ENCODE measurements at places on chromosomes 7 and 10.

DNA sequence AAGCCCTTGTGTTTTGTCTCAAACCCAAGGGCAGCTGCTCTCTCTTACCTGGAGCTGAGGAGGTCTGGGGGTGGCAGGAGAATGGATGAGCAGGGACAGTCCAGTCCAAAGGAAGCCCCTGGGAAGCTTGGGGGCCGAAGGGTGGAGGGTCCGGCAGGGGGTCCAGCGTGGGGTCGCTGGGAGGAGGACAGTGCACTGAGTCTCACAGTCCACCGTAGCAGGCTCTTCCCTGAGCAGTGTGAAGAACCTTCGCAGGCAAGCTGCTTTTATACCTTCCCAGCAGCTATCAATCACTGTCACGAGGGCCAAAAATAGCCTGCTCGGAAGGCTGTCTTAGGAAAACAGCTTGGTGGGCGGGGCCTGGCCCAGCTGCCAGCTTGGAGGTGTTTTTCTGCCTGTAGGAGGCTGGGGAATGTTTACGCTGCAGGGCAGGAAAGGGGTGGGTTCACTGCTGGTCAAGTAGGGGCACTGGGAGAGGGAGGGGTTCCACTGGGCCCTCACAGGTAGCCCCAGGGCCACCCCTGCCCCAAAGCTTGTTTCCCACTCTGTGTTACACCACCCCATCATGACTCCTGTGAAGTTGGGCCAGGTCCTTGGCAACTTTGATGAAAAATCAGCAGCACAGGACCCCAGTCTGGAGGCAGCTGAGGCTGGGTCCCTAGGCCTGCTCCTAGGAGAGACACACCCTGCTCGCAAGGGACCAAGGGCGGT, at the start of gene DEPP1:
Gene DEPP1, minus strand, starts transcription at position 240 of the 711 bp plus-strand sequence. CDS start 779 bp downstream, outside the sequence.
- DNase-seq, result no peak

- DNase-seq, result no peak
Observed at GRCh38 chr10:13632440-13632839, 45.7 kb downstream of the PRPF18 start.

- no peak for DNase-seq
Observed at GRCh38 chr7:117169907-117170306, 153.0 kb downstream of the WNT2 start.

DNA sequence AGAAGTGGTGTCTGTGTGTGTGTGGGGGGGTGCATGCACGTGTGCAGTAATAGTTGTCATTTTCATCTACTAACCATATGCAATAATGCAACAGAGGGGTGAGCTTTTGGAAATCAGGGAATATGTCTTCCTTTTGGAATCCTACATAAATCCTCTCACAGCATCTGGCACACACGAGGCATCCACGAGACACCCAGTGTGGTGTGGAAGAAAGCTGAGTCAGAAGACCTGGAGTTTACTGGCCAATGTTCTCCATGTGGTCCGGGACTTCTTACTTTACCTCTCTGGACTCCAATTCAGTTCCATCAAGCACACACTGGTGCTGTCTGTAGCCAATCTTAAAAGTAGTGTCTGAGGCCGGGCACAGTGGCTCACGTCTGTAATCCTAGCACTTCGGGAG, 43.1 kb upstream of the C10orf90 start:
- no peak for DNase-seq

- no peak for DNase-seq
Observed at GRCh38 chr7:117750612-117751563, 122.4 kb downstream of the CTTNBP2 start.

All from HFFc6 (cell line).